ENCODE measurements at places on chromosomes 7 and 10.

DNA sequence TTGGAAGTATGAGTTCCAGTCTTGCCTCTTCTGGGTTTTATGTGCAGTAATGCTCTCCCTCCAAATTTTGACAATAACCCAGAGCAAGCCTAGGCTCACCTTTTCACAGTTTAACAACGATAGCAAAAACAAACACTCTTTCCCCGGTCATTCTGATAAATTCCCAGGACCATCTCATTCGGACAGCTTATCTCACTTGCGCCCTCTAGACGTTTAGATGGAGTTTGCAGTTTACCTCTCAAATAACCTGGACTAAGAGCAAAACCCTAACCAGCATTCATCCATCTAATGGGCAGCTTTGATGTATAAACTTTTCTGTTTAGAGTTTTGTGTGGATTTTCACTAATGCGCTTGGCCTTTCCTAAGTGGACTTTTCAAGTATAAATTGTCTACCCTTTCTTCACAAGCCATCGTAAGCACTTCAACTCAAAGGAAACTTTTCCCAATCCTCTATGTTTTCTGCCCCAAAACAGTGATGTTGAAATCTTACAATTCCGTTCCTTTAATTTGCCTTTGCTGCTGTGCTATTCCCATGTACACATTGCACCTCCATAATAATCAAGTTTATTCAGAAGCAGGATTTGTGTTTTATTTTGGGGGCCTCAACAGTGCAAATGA, 114.9 kb downstream of the HDAC9 start:
- no peak for DNase-seq

- DNase-seq: no peak
Observed at GRCh38 chr7:84060760-84061261, 133.8 kb downstream of the SEMA3A start.

- no peak for DNase-seq
Observed at GRCh38 chr10:104872691-104873090, 231.6 kb downstream of the SORCS3 start.

- no peak for DNase-seq
Observed at GRCh38 chr7:104272767-104273384, 55.5 kb upstream of the LHFPL3 start.

- no peak for DNase-seq
Observed at GRCh38 chr10:130745821-130746220, 565.7 kb downstream of the TCERG1L start.

- no peak for DNase-seq
Observed at GRCh38 chr10:113496111-113497109, 56.4 kb upstream of the HABP2 start.

- DNase-seq: no peak
Observed at GRCh38 chr10:77844177-77844576, 82.4 kb downstream of the DLG5 start.

DNA sequence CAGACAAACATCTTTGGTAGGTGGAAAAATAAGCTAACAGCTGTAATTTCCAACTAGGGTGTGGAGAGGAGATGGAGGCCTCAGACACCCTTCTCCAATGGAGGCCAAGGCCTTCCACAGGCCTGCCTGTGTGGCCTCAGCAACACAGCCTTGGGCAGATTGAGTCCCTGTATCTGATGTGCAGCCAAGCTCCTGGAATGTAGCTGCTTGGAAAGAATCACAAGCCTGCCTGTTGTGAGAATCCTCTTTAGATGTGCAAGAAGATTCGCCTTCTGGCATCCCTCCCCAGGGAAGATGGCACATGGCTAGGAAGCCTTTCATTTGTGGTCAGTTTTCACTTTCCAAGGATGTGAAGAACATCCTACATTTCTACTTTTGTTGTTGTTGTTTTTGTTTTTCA, 684.0 kb downstream of the GRID1 start:
- DNase-seq: no peak

GRCh38 chr7:83148776-83149175, 13.9 kb downstream of the PCLO start:
- no peak for DNase-seq

Measured in caudate nucleus (tissue), 63 donors.